ENCODE measurements at places on chromosomes 4 and X. TPM values are rescaled to one million over a fixed set of nuclear protein-coding genes. Genes with fewer than 3 reads are reported as not detected.

The SOX3 gene
- not detected for total RNA-seq

DNA sequence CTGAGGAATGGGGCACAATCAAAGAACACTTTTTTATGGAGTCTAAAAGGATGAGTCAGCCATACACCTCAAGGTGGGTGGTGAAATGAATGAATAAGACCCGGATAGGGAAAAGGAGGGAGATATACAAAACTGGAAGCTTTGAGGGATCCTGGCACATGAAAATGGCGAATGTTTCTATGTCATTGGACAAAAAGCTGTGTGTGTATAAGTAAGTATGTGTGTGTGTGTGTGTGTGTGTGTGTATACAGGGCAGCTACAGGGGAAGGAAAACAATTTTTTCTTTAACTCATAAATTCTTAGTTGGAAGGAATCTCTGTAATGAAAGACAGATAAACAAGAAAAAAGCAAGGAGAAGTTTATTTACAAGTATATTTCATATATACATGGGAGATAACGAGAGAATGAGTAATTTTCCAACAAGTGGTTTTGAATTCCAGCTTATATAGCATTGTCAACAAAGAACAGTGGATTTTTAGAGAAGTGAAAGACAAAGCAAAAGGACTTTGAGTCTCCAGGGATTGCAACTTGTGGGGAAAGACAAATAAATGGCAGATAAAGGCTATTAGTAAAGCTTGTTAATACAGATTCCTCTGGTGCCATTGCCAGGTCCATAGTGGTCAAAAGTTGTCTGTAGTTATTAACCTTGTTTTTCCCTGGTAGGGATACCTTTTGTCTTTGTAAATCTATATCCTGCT, 99.7 kb downstream of the MMRN1 start:
- peaks cover 10% of the 10 kb centered on the region for H3K27me3 ChIP-seq
- H3K27ac ChIP-seq, result no peak overlapping the region
- DNase-seq, result no peak
- H3K36me3 ChIP-seq, result no peaks in the 10 kb centered on the region
- peaks cover 10% of the 10 kb centered on the region for H3K4me1 ChIP-seq

GRCh38 chrX:47664737-47665136, 5.8 kb upstream of the UXT start:
- H3K27me3 ChIP-seq, result no peaks in the 10 kb centered on the region
- no peak overlapping the region for H3K4me3 ChIP-seq
- H3K27ac ChIP-seq, result no peak overlapping the region
- DNase-seq, result no peak

GRCh38 chr4:129970801-129971200, 874.8 kb downstream of the C4orf33 start:
- H3K27me3 ChIP-seq, result no peaks in the 10 kb centered on the region
- no peak overlapping the region for H3K4me3 ChIP-seq
- no peak for DNase-seq

The TMPRSS11B gene
- total RNA-seq, result not detected

The MAGIX gene
- total RNA-seq, result 1.00 TPM

GRCh38 chr4:16677001-16677944, 221.2 kb downstream of the LDB2 start:
- H3K27me3 ChIP-seq, result no peaks in the 10 kb centered on the region
- no peak for DNase-seq
- no peak overlapping the region for H3K4me3 ChIP-seq
- no peaks in the 10 kb centered on the region for H3K4me1 ChIP-seq

GRCh38 chr4:31059753-31060522, 339.8 kb downstream of the PCDH7 start:
- no peak overlapping the region for H3K27ac ChIP-seq
- peak; percentile 21 for DNase-seq
- H3K4me1 ChIP-seq, result no peaks in the 10 kb centered on the region
- H3K27me3 ChIP-seq, result no peaks in the 10 kb centered on the region
- no peak overlapping the region for H3K4me3 ChIP-seq

The CRLF2 gene
- not detected for total RNA-seq

- H3K4me3 ChIP-seq, result no peak overlapping the region
- no peaks in the 10 kb centered on the region for H3K27me3 ChIP-seq
- H3K36me3 ChIP-seq, result no peaks in the 10 kb centered on the region
These were observed 8.4 kb downstream of the APBB2 start for GRCh38 chr4:41205854-41206460.
